NCI-H510A (cell line): ENCODE measurements at places on chromosomes 7 and 10.

DNA sequence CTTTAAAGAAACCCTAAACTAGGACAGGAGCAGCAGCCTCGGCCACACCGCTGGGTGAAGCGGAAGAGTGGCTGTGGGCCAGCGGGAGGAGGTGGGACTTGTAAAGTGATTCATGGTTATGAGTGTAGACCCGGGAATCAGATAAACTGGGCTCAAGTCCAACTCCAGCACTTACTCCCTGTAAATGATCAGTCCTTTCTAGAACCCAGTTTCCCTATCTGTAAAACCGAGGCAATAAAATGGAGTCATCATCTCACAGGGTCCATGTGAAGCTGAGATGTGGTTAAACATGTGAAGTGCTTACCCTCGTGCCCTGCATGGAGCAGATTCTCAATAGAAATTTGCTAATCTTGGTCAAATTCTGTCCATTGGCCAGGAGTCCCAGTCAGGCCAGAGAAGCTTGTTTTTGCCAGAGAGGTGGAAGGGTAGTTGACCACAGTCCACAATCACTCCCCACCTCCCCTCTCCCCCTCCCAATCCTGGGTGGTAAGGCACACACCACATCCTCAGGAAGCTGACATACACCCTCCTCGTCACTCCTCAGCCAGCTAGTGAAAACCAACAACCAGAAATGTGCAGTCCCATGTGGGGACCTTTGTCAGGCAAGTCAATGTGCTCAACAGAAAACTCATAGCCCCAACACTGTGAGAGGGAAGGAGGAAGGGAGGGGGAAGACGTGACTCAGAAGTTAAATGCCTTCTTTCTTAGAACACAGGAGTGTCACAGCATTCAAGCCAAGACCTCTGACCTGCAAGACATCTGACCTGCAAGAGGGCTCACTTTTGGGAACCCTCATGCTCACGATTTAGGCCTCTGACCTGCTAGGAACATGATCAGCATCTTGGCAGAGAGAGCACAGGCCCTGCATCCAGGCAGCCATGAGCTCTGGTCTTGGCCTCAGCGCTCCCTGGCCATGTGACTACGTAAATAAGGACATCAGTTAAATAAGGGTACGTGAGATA, 145.1 kb downstream of the PLXNA4 start:
- no peak for DNase-seq

DNA sequence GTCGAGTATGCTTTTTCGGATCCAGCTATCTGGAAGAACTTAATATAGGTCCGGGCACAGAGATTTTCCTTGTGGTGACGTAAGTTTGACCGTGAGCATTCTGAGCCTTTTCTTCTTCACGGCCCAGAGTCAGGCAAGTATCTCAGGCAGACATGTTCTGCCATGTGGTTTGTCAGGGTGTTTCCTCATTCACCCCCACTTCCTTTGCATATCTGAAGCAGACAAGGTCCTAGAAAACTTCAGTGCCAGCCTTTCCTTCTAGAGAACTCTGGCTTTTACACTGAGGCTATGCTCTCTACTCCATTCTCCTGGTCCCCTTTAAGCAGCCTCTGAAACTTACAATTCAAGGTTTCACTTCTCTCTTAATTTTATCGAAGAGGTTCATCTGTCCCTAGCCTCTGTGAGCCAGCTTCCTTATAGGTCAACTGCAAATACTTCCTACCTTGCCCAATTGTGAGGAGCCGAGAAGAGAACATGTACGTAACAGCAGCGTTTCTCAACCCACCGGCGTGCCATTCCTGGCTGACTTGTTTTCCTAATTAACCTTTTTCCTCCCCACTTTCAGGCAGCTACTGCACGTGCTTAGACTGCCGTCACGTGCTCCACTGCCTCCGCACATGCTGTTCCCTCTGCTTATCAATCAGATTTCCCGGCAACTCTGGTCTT, 47.3 kb downstream of the CDCA7L start:
- no peak for DNase-seq

DNA sequence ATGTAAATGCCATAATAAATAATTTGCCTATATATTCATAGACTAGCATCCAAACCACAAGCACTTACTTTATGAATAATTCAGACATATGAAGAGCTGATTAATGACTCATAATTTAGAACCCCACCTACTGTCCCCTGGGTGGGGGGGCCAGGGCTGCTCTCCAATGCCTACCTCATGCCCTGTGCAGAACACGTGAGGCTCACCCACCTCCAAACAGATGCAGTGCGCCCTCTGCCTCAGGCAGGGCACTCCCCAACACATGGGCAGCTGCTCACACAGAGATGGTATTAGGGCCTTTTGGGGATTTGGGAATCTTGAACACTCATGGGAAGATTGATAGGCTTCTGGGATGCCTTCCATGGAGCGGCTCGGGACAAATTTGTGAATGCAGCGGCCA, 75.1 kb upstream of the INSIG1 start:
- no peak for DNase-seq

DNA sequence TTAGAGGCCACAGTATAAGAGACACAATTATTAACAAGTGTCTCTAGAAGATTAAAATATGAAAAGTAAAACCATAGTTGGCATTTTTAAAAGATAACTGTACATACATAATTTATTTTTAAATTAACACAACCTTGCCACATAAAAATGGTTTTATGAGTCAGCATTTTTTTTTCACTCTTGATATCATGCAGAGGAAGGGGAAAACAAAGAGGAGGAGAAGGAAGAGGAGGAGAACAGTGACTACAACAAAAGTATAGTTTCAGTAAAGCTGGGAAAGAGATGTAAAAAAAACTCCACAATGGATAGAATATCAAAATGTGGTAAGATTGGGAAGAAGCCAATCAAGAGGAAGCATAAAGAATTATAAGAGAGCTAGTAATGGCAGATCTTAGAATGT, 34.0 kb downstream of the CH25H start:
- no peak for DNase-seq

GRCh38 chr10:266974-267425, 131.7 kb downstream of the ZMYND11 start:
- DNase-seq = no peak

- DNase-seq = no peak
These were observed 689.8 kb downstream of the INHBA start for GRCh38 chr7:41013117-41013516.

DNA sequence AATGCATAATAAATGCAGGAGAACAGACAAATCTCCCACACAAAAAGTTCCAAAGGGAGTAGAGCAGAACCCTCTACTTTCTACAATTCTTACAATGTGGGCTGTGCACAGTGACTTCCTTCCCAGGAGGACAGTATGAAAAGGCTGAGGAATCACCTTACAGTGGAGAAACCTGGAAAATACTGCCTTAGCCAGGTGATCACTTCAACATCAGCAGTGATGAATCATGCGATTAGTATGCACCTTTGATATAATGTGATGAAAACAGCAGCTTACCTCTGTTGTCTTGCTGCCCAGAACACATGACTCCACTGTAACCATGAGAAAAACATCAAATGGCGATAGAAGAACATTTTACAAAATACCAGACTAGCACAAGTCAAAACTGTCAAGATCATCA, 329.7 kb upstream of the POM121L12 start:
- no peak for DNase-seq

DNA sequence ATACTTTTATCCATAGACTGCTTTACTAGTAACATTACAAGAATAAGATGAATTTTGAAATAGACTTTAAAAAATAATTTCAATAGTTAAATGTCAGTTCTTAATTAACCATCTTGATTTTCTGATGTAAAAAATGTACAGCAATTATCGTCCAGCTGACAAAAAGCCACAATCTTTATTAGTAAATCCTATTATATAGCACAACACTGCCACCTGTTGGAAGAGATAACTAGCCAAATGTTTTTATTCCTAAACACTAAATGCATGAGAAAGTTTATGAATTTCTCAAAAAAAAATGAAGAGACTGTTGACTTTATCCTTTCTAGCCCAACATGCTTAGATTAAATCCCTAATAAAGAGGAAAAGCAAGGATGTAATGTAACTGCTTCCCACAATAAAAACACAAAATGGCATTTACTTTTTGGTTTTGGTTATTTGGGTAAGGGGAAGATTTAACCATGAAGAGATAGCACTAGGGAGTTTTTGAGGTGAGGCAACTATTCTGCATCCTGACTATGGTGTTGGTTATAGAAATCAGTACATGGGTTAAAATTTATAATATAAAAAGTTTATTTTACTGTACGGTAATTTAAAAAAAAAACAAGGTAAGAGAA, 8.0 kb downstream of the COA1 start:
- no peak for DNase-seq

DNA sequence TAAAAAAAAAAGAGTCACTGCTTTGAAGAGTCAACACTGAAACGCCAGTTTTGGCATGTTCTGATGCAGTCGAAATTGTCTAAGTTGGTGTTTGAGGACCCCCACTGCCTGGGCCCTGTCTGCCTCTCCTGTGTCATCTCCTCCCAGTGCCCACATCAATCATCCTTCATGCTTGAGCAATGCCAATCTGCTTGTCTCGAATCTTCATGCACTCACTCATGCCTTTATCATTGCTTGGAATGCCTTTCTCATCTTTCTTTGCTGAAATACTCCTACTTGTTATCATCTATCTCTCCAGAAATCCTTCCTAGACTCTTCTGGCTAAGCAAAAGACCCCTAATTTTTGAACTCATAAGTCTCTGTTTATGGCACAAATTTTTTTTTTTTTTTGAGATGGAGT, 42.1 kb upstream of the PLPP4 start:
- DNase-seq = no peak

DNA sequence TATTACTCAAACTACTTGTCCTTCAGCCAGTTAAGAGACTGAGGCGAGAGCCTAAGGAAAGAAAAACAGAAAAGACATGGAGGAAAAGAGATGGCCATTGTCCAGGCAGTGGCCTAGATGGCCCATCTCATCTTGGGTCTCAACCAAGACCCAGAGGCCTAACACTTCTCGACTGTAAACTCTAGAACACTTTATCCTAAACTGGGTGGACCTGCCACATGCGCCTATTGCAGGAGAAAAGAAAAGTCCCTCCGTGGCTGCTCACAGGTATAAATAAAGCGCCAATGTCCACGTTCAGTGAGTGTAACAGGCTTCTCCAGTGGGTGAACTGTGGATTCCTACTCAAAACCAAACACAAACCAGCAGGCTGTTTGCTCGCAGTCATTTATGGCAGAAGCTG, 92.7 kb upstream of the DDC start:
- no peak for DNase-seq

DNA sequence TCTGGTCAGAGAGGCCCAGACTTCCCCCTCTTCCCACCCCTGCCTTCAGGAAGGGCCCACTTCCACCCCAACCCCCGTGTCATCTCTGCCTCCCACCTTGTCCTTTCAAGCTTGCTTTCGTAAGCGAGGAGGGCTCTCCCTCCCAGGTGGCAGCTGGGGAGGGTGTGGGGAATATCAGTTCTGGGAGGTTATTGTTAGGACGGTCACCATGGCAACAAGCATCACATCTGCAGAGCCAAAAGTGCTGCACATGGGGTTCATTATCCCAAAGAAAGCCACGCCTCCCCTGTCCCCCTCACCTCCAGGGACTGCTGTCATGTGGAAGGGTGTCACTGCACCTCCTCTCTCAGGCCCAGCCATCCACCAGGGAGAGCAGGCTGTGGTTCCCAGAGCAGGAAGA, 2.6 kb upstream of the CAMK2B start:
- no peak for DNase-seq

DNA sequence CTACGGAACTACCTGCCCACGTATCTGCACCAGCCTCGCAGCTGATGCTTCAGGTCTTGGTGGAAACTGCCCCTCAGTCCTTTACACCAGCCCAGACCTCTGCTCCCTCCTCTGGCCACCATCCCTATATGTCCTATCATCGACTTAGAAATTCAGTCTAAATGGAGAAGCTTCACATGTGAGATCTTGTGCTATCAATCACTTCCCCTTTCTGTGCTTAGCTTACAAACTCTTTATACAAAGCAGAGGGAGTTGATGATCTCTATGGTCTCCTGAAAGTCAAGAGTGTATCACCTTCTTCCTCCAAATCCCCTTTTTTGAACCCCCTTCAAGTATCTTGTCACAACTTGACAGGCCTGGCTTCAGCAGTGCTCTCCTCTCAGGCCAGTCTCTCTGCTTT, 30.7 kb downstream of the ZNF777 start:
- no peak for DNase-seq

DNA sequence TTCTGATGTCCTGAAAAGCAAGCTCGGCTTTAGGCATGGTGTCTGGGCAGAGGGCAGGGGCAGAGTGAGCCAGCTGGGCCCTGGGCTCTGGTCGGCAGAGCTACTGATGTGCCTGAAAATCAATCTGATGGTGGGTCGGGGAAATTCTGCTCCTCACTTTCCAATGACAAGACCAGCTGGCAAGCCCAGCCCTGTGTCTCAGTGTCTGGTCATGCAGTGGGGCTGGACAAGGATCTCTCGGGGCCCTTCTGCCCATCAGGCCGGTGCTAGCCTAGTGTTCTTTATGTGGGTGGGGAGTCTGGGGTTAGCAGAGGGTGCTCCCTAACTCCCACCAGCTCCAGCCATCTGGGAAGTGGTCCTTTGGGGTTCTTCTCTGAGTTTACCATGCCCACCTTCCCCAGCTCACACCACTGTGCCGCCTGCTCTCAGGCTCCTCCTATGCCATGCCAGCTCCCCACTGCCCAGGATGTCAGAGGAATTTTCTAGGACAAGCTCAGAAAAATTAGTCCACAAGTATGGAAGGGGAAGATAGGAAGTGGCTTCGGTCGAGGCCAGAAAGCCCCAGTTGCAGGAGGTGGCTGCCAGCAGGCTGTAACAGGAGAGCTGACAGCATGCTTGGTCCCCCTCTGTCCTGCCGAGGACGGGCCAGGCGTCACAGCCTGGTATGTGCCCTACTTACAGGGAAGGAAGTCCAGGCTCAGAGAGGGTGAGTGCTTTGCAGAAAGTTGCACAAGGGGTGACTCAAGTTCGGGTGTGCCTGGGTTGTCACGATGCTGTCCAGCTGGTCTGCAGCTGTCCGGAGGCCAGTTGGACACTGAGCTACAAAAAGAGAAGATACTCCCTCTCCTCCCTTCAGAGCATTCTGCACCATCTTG, 135.2 kb downstream of the ADCY1 start:
- DNase-seq = no peak

DNA sequence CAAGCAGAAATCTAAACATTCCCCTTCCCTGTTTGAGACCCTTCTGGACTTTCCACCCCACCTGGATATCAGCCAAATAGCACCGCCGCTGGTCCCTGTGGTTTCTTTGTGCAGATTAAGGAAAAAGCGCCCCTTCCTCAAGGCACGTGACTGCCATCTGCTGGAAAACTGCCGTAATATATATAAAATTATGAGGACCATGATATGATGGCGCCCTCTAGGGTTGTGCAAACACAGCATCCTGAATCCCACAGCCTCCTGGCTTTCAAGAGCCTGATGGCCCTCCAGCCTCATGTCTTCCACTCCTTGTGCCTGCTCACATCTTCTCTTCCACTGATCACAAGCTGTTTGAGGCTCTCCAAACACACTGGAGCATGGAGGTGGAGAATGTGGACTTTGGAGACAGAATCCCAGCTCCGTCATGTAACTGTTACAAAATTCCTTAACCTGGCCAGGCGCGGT, 121.3 kb downstream of the MYL10 start:
- peak; percentile 3 for DNase-seq

GRCh38 chr7:40799-41750, 151.3 kb upstream of the FAM20C start:
- no peak for DNase-seq

- DNase-seq = no peak
These were observed 672.7 kb upstream of the FOXK1 start for GRCh38 chr7:4009211-4010060.

GRCh38 chr10:91319336-91319735, 90.8 kb upstream of the HECTD2 start:
- DNase-seq = no peak
